ENCODE measurements at places on chromosomes 7 and 10.

DNA sequence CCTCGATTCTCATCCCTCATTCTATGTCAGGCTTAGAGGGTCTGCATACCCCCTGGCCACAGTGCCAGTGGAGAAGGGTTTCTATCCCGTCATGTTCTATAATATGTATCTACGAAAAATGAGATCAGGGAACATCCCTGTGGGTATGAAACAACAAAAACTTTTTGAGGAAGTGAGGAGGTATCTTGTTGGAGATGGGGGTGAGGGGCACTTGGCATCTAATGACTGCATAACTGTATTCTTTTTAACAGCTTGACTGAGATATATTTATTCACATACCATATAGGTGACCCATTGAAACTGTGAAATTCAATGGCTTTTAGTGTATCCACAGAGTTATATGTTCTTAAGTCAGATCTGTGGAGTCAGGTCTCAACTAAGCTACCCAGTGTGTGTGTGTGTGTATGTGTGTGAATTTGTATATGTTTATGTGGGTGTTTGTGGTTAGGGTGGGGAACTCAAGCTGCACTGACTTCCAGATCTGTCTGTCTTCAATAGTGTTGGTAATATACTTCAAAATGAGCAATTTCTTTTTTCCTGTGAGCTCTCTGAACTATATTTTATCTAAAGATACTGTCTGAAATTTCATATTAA, 528.9 kb downstream of the CNTNAP2 start:
- DNase-seq, result no peak

DNA sequence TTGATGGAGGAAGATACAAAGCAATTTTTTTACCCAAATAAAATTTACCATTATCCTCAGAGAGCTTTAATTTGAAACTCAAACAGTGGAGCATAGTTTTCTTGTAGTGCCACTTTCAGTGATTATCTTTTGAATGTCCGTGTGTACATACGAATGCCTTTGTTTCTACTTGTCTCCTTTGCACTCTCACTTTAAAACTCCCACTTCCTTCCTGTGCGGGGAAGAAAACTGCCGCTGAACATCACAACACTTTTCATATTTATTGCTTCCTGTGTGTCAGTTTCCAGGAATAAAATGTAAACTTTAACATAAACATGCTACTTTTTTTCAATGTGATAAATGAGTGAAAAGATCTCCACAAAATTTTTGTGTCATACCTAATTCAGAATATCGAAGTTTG, 102.4 kb downstream of the SEMA3A start:
- DNase-seq, result no peak

- no peak for DNase-seq
Observed at GRCh38 chr10:97781618-97782331, 10.0 kb upstream of the SFRP5 start.

- no peak for DNase-seq
Observed at GRCh38 chr7:98134420-98135228, 28.0 kb downstream of the LMTK2 start.

DNA sequence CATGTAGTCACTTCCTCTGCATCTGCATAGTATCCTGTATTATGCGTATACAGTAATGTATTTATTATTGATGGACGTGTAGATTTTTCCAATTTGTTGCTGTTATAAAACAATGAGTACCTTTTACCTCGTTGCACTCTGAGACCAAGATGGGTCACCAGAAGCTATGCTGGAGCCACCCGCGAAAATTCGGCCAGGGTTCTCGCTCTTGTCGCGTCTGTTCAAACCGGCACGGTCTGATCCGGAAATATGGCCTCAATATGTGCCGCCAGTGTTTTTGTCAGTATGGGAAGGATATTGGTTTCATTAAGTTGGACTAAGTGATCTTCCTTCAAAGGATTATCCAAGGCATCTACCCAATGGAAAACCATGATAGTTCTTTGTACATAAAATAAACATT, 1.0 kb downstream of the PSMC2 start:
- DNase-seq, result no peak

GRCh38 chr7:120998520-120998919, 10.0 kb downstream of the CPED1 start:
- DNase-seq, result no peak

DNA sequence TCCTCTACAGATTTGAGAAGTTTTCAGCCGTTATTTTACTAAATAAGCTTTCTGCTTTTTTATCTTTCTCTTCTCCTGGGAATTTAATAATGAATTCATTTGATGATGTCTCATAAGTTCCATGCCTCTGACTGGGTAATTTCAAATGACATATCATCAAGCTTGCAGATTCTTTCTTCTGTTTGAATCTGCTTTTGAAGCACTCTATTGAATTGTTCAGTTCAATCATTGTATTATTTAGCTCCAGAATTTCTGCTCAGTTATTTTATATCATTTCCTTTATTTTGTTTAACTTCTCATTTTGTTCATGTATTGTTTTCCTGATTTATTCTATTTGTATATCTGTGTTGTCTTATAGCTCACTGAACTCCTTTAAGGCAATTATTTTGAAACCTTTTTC, 196.9 kb upstream of the CNTNAP2 start:
- DNase-seq, result no peak

DNA sequence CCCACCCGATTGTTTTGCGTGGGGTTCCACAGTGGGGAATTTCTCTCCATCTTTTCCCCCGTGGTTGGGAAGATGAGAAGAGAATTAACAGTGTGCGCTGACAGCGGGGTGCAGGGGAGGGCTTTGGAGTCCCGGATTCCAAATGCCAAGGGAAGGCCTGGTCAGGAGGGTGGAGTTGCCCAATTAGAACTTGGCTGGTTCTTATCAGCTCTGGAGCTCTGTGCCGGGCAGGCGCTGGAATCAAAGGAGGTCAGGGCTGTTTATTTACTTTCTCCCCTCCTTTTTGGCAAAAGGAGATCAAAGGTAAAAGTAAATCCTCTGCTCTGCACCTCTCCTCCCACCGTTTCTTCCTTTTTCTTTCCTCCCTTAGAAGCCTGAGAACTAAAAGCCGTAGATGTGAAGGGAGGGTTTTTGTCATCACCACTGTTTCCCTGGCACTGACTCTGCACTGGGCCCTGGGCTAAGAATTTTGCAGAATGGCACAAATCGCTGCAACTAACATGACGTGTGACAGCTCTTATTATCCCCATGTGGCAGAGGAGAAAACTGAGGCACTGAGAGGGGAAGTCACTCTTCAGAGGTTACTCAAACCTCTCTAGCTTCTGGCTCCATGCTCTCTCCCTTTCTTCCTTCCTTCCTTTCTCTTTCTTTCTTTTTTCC, 95.2 kb upstream of the ZNF716 start:
- no peak for DNase-seq

Measured in amniotic stem cell (primary cell).